Prostate gland (tissue), 2 donors: ENCODE measurements at places on chromosomes 7 and 10. TPM values are rescaled to one million over a fixed set of nuclear protein-coding genes. Genes with fewer than 3 reads are reported as not detected.

The TMEM196 gene
- not detected for total RNA-seq

The OR2A1 gene
- not detected for total RNA-seq

The UCMA gene
- not detected for total RNA-seq

DNA sequence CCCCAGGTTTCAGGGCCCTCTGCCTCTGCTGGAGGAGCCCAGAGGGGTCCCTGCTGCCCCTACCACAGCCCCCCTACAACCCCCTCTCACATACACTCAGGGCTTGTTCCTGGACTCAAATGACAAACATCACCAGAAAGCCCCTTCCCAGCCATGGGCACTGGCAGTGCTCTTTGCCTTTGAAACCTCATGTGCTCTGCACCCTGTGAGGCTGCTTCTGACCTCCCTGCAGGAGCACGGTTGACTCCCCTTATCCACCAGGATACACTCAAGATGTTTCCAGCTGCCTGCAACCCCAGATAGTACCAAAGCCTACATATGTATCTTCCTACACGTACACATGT is 3.5 kb upstream of the ADIRF start:
- no peak overlapping the region for H3K4me3 ChIP-seq
- no peak overlapping the region for H3K27ac ChIP-seq
- H3K27me3 ChIP-seq: no peaks in the 10 kb centered on the region
- H3K36me3 ChIP-seq: no peaks in the 10 kb centered on the region
- no peaks in the 10 kb centered on the region for H3K4me1 ChIP-seq

GRCh38 chr7:69597278-69598076 is 798 bp upstream of the AUTS2 start:
- peak overlapping the region; percentile 93 for H3K27ac ChIP-seq
- H3K4me1 ChIP-seq: no peaks in the 10 kb centered on the region
- no peaks in the 10 kb centered on the region for H3K27me3 ChIP-seq
- H3K36me3 ChIP-seq: no peaks in the 10 kb centered on the region
- peak overlapping the region; percentile 75 for H3K4me3 ChIP-seq

DNA sequence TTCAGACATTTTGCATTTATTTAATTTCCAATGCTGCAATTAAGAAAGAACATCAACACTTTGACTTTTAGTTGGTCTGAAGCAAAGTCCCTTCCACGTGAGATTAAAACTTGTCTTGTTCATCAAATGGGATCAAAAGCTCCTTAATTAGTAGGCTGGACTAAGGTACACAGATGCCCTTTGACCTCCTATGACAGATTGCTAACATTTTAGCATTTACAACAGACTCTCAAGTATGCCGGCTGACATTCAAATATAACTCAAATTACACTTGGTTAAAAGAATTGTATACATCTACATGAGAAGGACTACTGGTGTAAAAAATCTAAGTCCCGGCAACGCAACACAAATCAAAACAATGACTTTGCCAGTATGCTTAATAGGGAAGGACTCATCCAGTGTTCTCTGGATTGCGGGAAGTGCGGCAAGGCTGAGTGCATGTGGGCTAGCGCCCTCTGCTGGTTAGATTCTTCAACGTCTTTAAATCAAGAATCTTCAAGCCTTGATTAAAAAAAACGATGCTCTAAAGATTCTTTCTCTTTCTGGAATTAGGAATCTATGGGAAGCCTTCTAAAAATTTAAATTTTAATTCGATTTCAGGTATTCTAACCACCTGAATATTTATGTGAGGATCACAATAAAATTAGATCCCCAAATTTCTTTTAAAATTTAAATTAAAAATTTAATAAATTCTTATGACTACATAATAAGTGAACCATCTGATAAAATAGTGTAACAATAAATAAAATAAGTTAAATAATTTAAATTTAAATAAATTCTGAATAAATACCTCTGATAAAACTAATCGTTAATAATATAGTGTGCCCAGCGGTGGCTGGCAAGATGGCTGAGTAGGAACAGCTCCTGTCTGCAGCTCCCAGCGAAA is 444.7 kb downstream of the DGKB start:
- peak; percentile 67 for DNase-seq
- no peaks in the 10 kb centered on the region for H3K27me3 ChIP-seq
- H3K27ac ChIP-seq: no peak overlapping the region
- no peaks in the 10 kb centered on the region for H3K4me1 ChIP-seq
- H3K36me3 ChIP-seq: no peaks in the 10 kb centered on the region

GRCh38 chr10:4270116-4270515 is 485.1 kb upstream of the KLF6 start:
- no peak for DNase-seq
- H3K27ac ChIP-seq: no peak overlapping the region
- H3K36me3 ChIP-seq: no peaks in the 10 kb centered on the region

- H3K27me3 ChIP-seq: no peaks in the 10 kb centered on the region
- no peak overlapping the region for H3K27ac ChIP-seq
- no peak overlapping the region for H3K4me3 ChIP-seq
- no peak for DNase-seq
- H3K4me1 ChIP-seq: no peaks in the 10 kb centered on the region
Observed at GRCh38 chr7:104267701-104268368, 60.0 kb upstream of the ORC5 start.

- DNase-seq: no peak
- H3K4me1 ChIP-seq: no peaks in the 10 kb centered on the region
- no peak overlapping the region for H3K4me3 ChIP-seq
- H3K36me3 ChIP-seq: no peaks in the 10 kb centered on the region
- no peaks in the 10 kb centered on the region for H3K27me3 ChIP-seq
- no peak overlapping the region for H3K27ac ChIP-seq
Observed at GRCh38 chr7:150421831-150422230, 28.6 kb upstream of the GIMAP8 start.

DNA sequence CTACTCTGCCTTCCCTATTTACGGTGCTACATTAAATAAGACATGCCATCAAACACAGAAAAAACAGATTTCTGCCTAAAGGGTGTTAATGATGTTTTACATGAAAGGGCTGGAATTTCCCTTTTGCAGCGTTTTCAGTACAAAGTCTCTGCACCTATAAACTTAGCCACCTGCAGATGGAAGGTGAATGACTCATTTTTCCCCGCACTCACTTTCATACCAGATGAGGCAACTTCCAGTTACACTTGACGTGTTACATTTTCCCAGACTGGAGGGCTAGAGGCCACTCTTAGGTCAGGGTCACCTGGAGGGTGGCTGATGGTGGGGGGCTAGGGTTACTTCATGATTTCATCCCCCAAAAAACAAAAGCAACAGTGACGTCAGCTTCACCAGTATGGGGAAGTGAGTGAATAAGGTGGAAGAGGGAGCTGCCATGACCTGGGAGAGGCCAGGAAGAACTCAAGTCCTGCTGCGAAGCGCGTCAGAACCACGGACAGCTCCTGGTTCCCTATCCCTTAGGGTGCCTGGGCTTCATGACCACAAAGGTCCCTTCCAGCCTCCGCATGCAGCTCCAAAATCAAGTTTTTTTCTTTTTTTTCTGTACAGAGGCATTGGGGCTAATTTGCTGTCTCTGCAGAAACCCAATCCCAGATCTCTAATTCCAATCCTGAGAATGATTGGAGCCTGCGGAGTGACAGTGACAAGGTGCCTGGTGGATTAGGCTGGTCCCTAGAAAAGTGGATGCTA is 94.0 kb downstream of the ADARB2 start:
- H3K36me3 ChIP-seq: no peaks in the 10 kb centered on the region
- no peak for DNase-seq
- H3K4me3 ChIP-seq: no peak overlapping the region

DNA sequence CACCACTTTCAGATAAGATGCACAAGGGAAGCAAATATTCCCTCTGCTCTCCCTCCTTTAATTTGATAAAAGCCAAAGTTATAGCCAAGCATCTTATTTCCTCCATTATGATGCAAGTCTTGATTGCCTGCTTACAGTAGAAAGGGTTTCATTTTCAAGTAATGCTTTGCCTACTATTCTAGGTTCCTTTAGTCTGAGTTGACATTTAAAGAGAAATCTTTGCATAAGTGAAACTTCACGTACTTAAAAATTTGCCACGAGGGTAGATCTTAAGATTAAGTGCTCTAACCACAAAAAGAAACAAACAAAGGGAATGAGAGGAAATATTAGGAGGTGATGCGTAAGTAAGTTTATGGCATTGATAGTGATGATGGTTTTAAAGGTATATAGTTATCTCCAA is 78.1 kb upstream of the VWDE start:
- DNase-seq: no peak
- no peaks in the 10 kb centered on the region for H3K4me1 ChIP-seq

- no peak overlapping the region for H3K4me3 ChIP-seq
- peak overlapping the region; percentile 48 for H3K27ac ChIP-seq
- H3K27me3 ChIP-seq: no peaks in the 10 kb centered on the region
- no peaks in the 10 kb centered on the region for H3K36me3 ChIP-seq
- H3K4me1 ChIP-seq: no peaks in the 10 kb centered on the region
Observed at GRCh38 chr10:29598851-29599311, 35.9 kb downstream of the SVIL start.
